ENCODE measurements at places on chromosomes 7 and 10.

DNA sequence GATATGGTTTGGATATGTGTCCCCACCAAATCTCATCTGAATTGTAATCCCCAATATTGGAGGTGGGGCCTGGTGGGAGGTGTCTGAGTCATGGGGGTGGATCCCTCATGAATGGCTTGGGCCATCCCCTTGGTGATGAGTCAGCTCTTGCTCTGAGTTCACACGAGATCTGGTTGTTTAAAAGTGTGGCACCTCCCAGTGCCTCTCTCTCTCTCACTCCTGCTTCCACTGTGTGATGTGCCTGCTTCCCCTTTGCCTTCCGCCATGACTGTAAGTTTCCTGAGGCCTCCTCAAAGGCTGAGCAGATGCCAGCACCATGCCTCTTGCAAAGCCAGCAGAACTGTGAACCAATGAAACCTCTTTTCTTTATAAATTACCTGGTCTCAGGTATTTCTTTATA, 4.8 kb upstream of the GCK start:
- no peak for DNase-seq

GRCh38 chr10:79024296-79024695, 44.5 kb upstream of the ZMIZ1 start:
- DNase-seq: no peak

DNA sequence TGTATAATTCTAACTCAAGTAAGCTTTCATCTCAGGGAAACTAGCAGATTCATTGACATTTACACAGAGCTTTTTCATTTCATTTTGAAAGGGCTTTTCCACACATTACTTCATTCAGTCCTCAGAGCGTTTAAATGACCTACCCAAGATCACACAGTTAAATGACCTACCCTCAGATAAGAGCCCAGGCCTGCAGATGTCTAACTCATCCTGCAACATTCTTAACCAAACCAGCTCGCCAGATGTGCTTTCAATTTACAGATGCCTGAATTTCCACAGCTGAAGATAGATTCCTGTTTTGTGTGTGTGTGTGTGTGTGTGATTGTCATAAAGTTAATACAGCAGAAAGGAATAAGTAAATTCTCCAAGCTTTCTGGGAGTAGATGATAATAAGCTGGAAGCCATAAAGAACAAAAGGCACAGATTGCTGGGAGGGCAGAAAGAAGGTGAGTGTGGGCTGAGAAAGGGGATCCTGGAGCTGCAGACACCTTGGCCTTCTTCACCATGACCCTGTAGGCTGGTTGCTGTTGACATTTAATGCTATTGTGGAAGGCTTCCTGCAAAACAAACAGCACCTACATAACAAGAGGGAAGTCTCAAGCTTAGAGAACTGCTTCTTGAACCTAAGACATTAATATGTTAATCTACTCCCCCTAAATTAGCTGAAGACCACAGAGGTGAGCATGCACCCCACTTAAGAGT, 489.7 kb upstream of the CELF2 start:
- no peak for DNase-seq

DNA sequence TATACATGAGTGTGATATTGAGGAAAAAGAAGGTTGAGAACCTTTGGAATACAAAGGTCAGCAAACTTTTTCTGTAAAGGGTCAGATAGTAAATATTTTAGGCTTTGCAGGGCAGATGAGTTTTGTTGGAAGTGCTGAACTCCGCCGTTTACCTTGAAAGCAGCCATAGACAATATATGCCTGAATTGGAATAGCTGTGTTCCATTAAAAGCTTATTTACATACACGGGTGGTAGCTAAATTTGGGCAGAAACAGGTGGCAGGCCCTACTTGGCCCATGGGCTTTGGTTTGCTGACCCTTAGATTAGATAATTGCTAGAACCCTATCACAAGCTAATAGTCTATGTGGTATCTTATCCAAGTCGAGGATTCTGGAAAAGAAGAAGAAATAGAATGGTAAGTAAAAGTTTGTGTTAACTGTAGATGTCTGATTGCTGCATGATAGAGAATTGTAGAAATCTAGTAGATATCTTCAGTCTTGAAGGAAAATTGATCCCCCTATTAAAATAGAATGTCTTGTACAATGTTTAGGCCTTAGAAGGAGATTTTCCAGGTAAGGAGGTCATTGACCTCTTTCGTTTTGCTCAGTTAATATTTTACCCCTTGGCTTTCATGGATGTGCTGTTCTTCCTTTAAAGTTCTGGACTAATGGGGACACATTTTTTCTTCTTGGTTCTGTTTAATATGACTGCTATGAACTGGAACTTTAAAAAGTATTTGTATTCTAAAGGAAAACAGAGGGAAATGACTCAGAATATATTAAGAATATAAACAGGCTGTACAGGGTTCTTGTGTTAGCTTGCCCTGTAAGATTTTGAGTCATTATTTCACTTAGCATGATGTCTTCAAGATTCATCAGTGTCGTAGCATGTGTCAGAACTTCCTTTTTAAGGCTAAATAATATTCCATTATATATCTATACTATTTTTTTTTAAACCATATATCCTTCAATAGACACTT, 8.0 kb downstream of the RBM33 start:
- DNase-seq: no peak

- no peak for DNase-seq
Measured at GRCh38 chr7:98935811-98936210, 57.5 kb downstream of the TRRAP start.

- DNase-seq: no peak
Measured at GRCh38 chr7:13563257-13563656, 426.2 kb downstream of the ETV1 start.

- no peak for DNase-seq
Measured at GRCh38 chr7:90773269-90773668, 177.1 kb downstream of the CDK14 start.

GRCh38 chr7:135186841-135187253, 16.3 kb upstream of the CYREN start:
- no peak for DNase-seq

DNA sequence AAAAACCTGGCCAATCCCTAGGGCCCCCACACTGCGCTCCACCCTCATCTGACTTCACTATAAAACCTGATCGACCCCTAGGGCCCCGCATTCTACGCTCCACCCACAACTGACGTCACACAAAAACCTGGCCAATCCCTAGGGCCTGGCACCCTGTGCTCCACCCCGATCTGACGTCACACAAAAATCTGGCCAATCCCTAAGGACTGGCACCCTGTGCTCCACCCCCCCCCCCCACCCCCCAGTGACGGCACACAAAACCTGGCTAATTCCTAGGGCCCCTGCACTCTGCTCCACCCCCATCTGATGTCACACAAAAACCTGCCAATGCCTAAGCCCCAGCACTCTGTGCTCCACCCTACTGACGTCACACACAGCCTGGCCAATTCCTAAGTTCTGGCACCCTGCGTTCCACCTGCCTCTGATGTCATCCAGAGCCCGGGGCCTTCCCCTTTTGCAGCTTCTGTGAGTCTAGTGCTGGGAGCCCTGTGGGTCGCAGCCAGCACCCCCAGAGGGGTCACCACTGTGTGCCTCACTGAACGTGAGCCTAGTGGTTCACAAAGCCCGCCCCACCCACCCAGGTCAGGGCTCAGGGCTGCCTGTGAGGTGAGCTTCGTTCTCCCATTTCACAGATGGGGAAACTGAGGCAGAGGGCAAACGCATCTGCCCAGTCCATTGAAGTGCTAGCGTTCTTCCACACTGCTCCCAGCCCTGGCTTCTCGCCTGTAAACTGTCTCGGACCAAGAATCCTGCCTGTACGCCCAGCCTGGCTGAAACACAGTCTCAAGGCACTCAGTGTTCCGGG, 40.6 kb downstream of the MICALL2 start:
- DNase-seq: no peak

GRCh38 chr10:62733654-62734293, 70.7 kb upstream of the ADO start:
- DNase-seq: no peak

GRCh38 chr10:33722067-33722466, 387.6 kb upstream of the NRP1 start:
- DNase-seq: no peak

GRCh38 chr10:71980181-71981014, 16.2 kb downstream of the CHST3 start:
- DNase-seq: no peak

DNA sequence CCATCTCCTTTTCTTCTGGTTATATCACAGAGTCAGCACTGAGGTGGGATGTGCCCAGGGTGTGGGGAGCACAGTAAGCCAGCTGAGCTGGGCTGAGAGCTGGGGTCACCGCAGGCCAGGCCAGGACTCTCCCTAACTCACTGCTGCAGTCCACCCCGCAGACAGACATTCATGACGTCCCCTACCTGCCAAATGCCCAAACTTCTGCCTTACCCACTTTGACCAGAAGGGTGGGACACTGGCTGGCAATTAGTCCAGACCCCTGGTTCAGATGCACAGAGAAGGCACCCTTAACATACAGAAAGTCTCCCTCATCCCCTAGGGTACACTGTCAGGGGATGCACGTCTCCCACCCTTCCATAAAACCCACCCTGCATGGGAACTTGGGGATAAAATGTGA, 2.1 kb downstream of the DRGX start:
- no peak for DNase-seq

- DNase-seq: no peak
Measured at GRCh38 chr10:33193701-33194521, 140.6 kb downstream of the NRP1 start.

DNA sequence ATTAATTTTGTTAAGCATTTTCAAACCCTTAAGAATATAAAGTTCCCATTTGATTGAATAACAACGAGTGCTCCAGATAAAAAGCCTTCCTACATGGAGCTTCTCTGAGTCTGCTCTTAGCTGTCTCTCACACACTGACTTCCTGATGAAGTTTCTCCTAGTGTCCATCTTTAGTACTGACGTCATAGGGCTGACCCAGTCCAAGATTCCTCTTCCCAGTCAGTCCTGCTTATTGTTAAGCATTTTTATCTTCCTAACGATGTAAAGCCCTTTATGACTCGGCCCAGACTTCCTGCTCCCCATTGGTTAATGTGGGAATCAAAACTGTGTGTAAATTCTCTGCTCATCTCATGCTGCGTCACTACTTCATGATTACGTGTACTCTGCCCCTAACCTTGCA, 398.8 kb downstream of the TFEC start:
- DNase-seq: no peak

DNA sequence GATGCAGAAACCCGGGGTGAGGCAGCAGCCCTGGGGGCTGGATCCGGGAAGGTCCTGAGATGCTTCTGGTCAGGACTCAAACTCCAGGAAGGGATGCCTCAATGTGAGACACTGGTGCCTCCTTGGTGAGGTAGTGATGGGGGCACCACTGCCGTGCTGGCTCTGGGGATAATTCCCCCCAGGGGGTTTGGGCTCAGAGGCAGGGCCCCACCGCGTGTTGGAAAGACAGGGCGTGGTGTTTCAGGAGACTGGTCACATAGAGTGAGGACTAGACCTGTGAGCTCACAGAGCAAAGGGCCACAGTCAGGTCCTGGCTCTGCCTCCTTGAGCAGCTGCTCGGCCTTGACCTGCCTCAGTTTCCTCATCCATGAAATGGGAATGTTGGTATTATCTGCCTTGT, 361.9 kb downstream of the GLRX3 start:
- no peak for DNase-seq

DNA sequence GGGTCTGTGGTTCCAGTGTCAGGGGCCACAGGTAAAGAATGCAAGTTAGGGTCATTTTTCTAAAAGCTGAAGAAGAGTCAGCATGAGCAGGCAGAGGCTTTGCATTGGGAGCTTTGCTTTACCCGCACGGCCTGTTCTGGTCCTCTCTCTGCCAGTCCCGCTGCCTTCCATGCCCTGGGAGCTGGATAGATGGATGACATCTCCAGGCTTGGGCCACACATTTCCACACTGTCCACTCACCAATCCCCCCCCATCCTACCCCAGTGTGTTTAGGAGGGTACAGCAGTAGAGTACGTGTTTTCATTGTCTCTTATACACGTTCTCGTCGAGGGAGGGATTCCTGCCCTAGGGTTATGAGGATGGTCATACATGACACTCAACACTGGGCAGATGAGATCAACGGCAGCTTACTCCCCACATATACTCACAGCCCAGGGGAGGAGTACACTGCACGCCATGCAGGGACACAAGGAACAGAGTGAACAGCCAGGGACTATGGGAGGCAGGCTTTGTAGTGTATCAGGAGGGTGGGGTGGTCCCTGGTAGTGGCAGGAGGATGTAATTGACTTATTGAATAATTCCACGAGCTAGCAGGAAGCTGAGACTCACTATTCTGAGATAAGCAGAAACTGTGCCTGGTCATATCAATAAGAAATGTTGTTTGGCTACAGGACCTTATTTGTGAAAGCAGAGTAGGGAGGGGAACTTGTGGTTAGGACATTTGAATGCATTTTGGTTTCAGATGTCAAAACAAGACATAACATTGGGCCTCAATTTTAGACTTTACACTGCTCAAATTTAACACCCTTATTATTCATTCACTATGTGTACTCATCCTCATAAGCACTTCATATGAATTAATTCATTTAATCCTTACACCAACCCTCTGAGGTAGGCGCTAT, 36.6 kb downstream of the PLPP4 start:
- no peak for DNase-seq

DNA sequence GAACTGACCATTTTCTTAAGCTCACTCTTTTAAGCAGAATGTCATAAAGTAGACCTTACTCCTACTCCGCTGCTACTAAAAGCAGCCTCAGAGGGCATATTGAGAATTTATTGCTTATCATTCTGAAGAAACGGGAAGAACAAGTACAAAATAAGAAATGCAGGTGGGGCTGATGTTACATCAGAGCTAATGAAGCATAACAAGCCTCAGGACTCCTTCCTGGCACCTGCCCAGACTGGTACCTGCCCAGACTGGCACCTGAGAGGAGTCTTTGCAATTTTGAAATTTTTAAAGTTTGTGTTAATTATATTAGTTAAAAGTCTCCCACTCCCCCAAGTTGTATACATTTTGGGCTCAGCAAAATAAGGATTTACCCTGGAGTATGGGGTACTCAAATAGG, 162.4 kb downstream of the SEMA3E start:
- no peak for DNase-seq

DNA sequence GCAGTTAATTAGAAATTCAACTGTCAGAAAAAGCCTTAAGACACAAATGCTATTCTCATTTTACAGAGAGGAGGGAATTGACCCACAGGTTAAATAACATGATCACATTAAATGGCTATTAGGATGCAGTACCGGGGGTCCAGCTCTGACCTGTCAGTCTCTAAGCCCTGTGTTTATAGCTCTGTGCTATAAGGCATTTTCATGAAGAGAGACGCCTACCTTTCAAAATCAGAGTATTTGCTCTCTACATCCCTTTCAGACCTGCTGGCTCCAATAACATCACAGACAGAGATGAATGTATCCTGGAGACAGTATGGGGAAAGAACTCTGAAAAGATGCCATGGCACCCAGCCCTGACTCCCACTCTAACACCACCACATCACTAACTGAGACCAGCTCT, 189.9 kb upstream of the PRSS58 start:
- no peak for DNase-seq

DNA sequence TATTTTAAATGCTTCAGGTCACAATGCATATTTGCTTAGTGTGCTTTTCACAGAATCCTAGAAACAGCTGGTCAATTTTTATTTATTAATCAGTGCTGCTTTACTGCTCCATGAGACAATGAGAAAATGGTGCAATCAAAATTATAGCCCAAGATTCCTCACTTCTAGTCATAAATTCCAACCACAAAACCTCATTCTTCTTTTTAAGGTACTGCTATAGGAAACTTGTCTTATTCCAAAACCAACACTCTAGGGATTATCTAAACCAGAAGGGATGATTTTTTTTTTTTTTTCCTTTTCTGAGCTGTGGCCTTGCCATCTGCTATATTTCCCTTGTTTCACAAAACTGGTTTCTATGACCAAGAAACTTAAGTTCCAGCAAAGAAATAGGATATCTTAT, 64.0 kb upstream of the SEMA3A start:
- no peak for DNase-seq

Data from occipital lobe (tissue), 3 donors.